MG63 (cell line): ENCODE measurements at places on chromosomes 7 and 10. TPM values are rescaled to one million over a fixed set of nuclear protein-coding genes. Genes with fewer than 3 reads are reported as not detected.

Gene SLC13A1
- not detected in 2 replicates for total RNA-seq

Gene EGR2
- 0.56 TPM in 1 of 2 replicates, not detected in the other for total RNA-seq

Gene PLPP4
- total RNA-seq: 3.4 and 13.4 TPM in 2 replicates

Gene ENTPD1
- not detected in 2 replicates for total RNA-seq

Gene SRGN
- 10.2 and 19.6 TPM in 2 replicates for total RNA-seq

DNA sequence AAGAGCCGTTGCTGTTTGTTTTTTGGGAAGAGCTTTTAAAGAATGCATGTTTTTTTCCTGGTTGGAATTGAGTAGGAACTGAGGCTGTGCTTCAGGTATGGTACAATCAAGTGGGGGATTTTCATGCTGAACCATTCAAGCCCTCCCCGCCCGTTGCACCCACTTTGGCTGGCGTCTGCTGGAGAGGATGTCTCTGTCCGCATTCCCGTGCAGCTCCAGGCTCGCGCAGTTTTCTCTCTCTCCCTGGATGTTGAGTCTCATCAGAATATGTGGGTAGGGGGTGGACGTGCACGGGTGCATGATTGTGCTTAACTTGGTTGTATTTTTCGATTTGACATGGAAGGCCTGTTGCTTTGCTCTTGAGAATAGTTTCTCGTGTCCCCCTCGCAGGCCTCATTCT, 31.6 kb downstream of the PFKFB3 start:
- DNase-seq: no peak

GRCh38 chr10:103280506-103280905, 3.6 kb downstream of the INA start:
- DNase-seq: no peak

DNA sequence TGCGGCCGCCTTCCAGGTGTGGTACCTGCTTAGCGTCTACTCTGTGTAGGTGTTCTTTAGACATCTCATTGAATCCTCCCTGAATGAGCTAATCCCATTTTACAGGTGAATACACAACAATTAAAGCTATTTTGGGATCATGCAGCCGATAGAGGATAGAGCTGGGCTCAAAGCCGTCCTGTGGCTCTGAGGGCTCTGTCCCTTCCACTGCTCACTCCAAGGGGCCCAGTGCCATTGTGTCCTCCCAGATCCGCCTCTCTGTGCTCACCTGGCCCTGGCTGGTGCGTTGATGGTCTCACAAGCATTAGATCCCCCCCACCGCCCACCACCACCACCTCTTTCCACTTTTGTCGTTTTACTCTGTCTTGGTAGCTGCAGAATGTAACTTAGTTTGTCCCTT, 13.1 kb downstream of the NPTX2 start:
- no peak for DNase-seq

- peak; percentile 79 for DNase-seq
Measured at GRCh38 chr10:127908106-127908958, 1.4 kb downstream of the PTPRE start.

DNA sequence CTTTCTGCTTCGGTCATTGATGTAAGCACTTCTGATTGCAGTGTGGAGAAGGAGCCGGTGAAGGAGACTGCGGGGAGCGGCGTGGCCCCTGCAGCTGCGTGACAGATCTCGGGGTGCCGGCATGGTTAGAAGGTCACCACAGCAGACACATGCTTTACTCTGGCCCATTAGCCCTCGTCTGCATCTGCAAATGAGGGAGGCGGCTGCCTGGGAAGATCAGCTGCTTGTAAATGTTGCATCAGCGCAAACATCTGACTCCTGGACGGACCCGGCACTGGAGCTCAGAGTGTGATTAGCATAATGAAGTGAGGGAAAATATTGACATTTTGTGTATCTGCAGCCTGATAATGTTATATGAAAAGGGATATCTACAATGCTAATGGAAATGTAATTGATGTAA, 30.5 kb upstream of the MNX1 start:
- DNase-seq: no peak
